Activated gamma-delta T cell treated with Interleukin-2 at 50 U/mL for 16 hours (primary cell): ENCODE measurements at places on chromosomes 6 and 20.

- DNase-seq = peak; percentile 66
Measured at GRCh38 chr20:50980851-50981713, 22.5 kb downstream of the MOCS3 start.

DNA sequence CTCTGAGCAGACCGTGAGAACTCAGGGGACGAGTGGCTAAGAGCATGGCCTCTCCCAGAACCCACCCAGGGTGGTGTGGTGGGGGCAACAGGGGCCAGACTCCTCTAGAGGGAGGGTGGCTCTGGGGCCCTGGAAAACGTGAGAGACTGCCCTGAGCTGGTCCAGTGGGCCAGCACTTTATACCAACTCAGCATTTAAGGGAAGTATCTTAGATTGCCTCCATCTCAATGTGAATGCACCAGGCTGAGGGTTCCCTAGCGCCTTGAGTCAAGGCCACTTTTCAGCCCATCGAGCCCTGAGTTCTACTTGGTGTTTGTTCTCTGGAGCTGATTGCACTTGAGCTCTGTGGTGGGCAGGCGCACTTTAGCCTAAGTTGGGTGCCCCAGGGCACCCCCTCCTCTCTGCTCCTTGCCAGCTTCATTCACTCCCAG, 42.0 kb upstream of the IRF4 start:
- no peak for DNase-seq

- DNase-seq = no peak
Measured at GRCh38 chr6:7237653-7238188, 75.3 kb downstream of the SSR1 start.

GRCh38 chr6:169542491-169542890, 159.3 kb downstream of the WDR27 start:
- DNase-seq = no peak

DNA sequence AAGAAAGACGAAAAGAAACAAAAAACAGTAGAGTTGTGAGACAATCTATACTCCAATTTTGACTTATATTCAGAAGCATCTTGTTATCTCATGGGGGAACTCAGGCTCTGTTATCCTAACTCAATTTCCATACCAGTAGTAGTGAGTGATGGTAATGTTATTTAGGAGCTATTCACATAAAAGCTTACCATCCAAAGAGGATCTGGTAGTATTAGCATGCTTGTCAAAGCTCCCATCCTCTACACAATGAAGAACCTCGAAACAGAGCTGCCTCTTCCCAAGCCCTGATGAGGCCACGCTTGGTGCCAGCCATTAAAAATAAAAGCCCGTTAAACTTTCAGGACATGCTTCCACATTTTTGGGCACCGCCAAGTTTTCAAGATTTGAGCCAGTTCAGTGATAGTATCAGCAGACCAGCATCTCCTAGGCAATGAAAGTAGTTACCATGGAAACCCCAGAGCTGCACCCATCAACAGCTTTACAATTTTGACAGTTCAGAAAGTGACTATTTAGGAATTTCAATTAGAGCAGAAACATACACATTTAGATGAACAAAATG, 173.3 kb downstream of the CD83 start:
- no peak for DNase-seq

- no peak for DNase-seq
Measured at GRCh38 chr20:43699941-43700565, 26.7 kb downstream of the GTSF1L start.

- no peak for DNase-seq
Measured at GRCh38 chr6:158142789-158143188, 25.3 kb downstream of the SERAC1 start.

GRCh38 chr20:37564016-37564387, 36.3 kb upstream of the BLCAP start:
- no peak for DNase-seq

DNA sequence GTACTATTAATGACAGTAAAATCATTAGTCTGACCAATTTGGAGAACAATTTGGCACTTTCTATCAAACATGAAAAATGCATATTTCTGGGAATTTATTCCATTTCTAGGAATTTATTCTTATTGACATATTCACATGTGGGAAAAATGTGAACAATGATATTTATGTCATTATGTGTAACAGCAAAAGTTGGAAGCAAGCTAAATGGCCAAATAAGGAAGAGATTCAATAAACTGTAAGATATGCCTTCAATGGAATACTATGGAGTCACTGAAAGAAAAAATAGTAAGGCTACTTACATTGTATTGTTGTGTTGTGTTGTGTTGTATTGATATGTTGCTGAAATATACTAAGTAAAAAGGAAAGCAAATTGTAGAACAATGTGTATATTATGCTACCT, 100.5 kb upstream of the EDN1 start:
- DNase-seq = no peak

GRCh38 chr6:137323860-137324259, 104.7 kb upstream of the IFNGR1 start:
- DNase-seq = no peak

DNA sequence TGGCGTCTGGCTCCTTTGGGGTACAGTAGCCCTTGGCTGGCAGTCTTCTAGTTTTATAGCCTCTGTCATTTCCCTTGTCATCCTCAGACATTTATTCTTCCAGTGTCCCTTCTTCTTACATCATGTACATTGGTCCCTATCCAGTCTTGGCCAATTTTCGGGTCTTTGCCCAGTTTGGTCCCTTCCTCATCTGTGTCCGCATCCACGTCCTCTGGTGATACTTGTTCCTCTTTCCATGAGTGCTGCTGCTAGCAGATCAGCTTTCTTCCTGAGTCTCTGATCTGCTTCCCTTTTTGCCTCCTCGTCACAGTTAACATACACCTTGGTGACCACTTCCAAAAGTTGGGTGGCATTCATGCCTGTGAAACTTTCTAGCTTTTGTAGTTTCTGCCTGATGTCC, 86.2 kb upstream of the GPR6 start:
- no peak for DNase-seq

GRCh38 chr6:135323979-135324378, 142.9 kb downstream of the MYB start:
- no peak for DNase-seq

GRCh38 chr6:160583794-160584193, 80.3 kb downstream of the LPA start:
- no peak for DNase-seq

DNA sequence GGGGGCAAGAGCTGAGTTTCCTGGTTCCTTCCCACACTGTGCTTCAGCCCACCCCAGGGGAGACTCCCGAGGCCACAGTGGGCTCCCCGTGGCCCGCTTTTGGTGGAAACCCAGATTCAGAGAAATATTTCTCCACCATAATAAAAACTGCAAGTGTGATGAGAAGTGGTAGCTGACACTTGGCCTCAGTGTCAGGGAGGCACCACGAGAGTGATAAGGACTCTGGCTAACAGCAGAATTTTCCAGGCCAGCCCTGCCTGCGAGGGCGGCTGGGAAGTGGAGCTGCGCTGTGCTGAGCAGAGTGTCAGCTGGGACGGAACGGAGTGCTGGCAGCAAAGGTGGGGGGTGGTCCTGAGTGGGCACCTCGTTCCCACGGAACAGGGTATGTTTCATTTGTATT, 22.5 kb downstream of the SPATA2 start:
- DNase-seq = no peak
